ENCODE measurements at places on chromosomes 4 and X.

GRCh38 chrX:49919617-49920016, 2.8 kb upstream of the CLCN5 start:
- no peak for DNase-seq

DNA sequence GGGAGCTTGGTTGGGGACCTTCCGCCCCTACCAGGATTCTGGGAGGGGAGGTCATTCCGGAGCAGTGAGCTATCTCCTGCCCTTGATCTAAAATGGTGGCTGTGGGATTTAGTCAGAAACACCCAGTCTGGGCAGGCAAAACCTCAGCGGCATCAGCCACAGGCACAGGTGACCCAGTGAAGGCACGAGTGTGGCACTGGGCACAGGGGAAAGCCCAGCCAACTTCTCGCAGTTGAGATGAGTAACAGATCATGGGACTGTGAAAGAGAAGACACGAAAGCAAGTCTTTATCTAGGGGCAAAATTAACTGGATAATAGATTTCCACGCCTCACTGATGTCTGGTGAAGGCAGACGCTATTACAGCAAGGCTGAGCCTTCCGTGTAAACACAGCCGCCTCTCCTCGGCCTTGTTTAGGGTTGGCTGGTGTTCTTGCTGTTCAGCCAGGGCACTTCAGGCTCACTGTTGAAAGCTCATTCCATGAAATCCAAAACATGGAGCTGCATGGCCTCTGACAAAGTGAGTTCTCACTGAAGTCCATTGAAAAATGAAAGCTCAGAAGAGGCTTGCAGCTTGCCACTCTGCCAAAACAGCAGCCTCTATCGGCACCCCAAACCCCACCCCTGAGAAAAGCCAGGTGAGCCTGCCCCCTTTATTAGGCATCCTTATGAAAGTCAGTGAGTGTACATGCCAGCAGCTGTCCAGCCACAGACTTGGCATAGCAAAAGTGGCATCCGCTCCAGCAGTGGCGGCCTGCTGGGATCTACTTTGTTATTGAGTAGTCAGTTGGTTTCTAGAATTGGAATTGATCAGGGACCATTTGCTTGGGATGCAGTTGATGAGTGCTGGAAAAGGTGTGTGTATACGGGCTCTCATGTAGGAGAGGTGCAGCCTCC, 102.3 kb upstream of the MTM1 start:
- DNase-seq, result no peak

DNA sequence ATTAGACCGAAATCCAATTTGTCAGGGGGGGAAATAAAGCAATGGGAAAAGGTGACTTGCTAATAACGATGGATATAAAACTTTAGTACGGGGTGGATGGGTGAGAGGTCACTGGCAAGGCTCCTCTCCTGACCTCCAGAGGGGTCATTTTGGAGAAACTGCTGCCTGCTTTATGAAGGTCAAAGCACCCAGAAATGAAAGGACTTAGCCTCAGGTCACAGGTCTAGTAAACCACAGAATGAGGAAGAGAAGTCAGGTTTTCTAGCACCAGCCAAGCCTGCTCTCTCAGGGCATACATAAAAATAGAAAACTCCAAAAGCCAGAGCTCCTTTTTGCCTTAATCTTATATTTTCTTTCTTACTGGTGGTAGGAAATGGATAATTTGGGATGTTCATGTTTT, 134.2 kb downstream of the SHROOM3 start:
- no peak for DNase-seq

- DNase-seq, result no peak
These were observed 204.4 kb downstream of the ZNF330 start for GRCh38 chr4:141425124-141425523.

DNA sequence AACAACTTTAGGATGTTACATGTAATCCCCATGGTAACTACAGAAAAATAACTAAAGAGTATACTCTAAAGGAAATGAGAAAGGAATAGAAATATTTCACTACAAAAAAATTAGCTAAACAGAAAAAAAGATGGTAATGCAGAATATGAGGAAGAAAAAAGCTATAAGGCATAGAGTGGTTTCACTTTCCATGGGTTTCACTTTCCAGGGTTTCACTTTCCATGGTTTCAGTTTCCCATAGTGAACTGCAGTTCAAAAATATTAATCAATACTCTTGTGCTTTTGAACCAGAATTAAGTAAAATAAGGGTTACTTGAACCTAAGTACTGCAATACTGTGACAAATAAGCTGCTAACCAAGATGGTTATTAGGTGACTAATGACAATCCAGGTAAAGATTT, 42.0 kb downstream of the NPFFR2 start:
- DNase-seq, result no peak

DNA sequence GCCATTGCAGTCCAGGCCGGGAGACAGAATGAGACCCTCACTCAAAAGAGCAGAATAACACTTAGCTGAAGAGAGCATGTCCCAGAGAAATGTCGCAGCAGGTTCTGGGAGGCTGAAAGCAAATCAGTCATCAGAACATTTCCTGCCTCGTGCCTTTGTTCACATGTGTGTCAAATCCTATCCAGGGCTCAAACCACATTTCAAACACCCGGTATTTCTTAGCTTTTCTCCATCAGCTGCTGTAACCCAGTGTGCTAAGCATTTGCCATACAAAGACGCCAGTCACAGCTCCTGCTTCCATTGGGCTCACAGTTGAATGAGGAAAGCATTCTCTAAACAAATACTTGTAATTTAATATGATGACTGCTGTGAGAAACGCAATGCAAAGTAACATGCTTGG, 6.0 kb downstream of the PALLD start:
- no peak for DNase-seq

DNA sequence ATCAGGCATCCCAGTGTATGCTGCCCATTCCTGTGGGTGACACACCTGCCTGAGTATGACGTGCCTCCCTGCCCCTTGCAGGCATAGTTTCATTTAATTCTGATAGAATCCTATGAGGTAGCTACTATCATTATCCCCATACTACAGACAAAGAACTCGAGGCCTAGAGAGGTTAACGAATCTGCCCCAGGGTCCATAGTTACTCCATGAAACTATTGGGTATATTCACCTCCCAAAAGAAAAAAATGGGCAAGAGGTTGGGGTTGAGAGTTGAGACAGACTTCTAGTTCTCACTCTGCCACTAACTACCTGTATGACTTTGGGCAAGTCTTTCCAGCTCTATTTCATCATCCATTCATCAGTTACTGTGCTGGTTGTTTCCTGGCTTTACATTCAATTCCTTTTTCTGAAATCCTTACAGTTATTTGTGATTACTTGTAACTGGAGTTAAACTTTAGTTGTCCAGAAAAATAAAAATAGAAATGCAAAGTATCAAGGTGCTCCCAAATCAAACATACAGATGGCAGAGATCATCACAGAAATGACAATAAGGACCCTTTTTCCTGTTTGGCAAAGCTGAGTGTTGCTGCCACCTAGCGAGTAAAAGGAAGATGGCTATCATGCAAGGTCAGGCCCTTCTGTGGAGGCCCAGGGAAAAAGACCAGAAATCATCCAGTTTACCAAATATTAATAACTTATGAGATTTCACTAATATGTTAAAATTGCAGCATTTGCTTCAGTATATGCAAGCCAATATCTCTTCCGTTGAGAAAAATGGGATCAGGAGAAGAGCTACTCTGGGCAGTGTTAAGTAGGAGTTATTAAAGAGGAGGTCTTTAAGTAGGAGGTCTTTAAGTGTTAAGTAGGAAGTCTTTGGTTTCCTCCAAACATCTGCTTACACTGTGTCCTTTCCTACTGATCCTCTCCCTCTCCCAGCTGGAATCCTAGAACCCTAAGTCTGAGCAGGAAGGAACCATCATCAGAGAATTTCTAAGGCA, 17.1 kb upstream of the MAP7D3 start:
- no peak for DNase-seq

DNA sequence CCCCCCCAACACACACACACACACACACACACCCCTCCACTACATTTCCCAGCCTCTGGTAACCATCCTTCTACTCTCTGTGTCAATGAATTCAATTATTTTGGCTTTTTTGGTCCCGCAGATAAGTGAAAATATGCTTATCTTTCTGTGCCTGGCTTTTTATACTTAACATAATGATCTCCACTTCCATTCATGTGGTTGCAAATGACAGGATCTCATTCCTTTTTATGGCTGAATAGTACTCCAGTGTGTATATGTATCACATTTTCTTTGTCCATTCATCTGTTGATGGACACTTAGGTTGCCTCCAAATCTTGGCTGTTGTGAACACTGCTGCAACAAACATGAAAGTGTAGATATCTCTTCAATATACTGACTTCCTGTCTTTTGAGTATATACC, 59.8 kb downstream of the PDLIM5 start:
- no peak for DNase-seq

- DNase-seq, result no peak
These were observed 38.7 kb upstream of the THOC2 start for GRCh38 chrX:123771449-123772064.

GRCh38 chr4:48133669-48134068, 381 bp downstream of the TXK start:
- no peak for DNase-seq

- no peak for DNase-seq
These were observed 46.6 kb upstream of the GK2 start for GRCh38 chr4:79454656-79455055.

DNA sequence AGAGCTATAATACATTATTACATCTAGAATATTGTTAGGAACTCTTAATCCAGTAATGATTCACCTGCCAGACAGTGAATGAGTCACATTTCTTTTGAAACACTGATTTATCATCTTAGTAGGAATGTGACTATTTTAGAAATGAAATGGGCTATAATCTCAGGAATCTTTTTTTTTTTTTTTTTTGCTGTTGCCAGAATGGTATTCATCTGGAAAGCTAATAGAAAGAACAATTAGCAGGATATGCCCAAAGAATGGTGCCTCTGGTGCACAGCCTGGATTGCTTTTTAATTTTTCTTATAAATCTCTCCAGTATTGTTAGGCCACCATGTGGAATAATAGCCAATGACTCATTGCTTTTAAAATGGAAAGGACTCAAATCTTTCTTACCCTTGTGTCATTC, 181.1 kb upstream of the SMIM31 start:
- DNase-seq, result no peak

DNA sequence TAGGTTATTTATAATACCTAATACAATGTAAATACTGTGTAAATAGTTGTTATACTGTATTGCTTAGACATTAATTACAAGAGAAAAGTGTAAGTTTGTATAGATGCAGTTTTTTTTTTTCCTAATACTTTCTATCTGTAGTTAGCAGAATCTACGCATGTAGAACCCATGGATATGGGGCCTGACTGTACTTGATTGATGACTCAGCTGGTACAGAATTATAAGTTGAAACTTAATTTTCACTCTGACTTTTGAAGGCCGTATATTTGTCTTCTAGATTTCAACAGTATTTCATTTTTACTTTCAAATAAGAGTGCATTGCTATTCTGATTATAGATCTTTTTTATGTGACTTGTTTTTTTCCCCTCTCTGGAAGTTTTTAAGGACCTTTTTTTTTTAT, 30.8 kb upstream of the NDUFC1 start:
- no peak for DNase-seq

DNA sequence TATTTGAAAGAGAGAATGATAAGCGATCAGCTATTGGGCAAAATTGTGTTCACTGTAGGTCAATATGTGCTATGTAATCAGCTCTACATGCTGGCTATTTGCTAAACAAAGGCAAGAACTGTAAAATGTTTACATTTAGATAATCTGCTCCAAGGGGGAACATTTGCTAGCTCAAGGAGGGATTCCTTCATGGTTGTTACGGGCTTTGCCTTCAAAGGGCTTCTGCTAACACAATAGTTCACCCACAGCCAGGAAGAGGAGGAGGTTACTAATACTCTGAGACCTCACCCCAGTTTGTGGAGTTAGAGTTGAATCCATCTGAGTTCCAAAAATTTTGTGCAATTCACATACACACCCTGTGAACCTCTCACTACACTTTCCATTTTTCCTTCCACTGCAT, 107.6 kb upstream of the BMP3 start:
- no peak for DNase-seq

DNA sequence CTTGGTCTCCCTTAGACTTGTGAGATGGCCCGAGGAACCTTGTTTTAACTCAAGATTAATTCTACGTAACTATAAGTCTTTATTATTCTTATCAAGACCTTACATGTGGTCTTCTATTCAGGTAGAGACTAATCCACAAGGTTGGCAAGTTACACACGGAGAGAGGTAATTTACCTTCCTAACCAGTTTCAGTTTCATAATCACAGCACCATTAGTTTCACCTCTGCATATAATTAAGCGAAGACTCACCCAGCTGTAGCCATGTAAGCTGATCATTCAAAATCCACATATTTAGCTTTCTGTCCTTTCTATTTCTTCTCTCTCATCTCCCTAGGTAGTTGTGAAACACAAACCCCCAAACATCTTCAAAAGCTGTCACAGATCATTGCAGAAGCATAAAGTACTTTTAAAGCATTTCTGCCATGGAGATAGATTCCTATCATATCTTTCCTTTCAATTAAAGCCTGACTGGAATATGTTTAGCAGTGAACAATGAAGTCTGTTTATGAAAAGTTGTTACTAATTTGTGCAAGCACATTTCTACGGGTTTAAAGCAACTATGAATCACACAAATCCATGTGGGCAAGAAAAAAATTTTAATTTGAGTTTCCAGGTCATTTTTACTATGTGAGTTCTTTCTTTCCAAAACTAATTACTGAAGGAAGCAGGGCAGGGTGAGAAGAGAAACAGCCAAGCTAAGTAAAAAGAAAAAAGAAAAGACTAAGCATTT, 78.5 kb downstream of the BTC start:
- DNase-seq, result no peak

- no peak for DNase-seq
These were observed 275.8 kb upstream of the CPEB2 start for GRCh38 chr4:14726441-14726840.

DNA sequence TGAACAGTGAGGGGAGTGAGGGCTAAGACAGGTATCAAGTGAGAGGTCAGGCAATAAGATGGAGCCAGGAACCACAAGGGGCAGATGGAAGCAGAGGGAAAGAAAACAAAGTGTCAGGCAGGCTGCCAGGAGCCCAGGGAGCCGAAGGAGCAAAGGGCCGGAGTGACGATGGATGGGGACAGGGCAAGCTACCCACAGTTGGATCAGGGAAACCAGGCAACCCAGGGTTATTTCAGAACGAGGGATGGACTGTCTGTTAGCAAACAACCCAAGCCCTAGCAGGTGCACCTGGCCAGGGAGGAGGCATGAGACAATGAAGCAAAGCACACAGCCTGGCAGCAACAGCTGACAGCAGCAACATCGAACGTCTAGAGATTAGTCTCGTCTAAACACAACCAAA, 39.2 kb downstream of the SEL1L3 start:
- no peak for DNase-seq

DNA sequence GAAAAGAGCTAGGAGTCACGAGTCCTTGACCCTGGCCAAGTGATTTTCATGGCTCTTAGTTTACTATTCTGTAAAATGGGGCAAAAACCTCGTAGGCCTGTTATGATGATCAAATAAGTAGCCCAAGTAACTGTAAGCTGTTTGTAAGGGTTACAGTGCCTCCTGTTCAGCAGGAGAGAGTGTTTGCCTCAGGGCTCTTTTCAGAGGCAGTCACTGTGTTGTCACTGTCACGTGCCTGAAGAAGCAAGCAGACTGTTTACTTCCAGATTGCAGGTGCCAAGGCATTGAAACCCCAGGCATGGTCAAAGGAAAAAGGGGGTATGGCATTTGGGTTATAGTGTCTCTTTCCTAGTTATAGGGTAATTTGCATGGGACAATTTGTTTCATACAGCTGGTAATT, 4.5 kb downstream of the RAB39B start:
- no peak for DNase-seq
